ELR (cell line): ENCODE measurements at places on chromosomes 13 and 19.

DNA sequence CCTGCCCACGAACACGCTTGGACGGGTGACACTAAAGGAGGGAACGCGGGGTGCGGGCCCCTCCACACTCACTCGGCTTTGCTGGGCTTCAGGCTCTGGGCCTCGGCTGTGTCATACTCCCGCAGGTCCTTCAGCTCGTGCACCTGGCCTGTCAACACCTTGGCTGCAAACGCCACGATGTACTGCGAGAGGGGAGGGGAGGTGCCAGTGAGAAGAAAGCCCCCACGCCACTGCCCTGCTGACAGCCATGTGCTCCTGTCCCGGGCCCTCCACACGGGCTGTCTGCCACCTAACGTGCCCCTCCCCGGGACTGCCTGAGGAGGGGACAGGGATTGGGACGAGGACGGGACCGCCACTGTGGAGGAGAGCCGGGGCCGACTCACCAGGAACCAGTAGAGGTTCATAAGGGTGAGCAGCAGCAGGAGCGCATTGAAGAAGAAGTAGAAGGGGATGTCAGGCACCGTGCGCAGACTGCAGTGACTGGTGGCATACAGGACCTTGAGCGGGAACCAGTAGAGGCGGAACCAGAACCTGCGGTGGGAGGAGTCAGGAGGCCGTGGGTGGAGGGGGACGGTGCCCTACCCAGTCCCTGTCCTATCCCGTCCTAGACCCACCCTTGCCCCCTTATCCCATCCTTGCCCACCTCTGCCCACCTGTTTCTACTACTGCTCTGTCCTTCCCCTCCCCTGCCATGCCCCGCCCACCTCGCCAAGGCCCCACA, 16.9 kb downstream of the CERS1 start:
- no peak for DNase-seq

- no peak for DNase-seq
Measured at GRCh38 chr13:72805676-72806346, 23.9 kb downstream of the PIBF1 start.

DNA sequence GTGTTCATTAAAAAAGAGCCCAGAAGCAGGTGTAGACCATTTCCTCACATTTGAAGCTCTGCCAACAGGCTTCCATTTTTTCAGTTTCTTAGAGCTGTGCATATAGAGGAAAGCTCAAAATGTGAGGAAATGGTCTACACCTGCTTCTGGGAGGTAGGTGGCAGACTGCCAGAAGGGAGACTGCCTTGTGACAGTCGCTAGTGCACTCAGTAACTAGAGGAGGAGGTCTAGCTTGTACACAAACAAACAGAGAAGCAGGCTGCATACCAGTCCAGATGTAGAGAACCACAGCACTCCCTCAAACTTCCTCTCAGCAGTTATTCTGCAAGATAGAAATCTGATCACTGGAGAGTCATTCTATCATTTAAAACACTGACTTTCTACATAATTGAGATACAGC, 800.2 kb downstream of the EFNB2 start:
- DNase-seq, result no peak

- no peak for DNase-seq
Measured at GRCh38 chr13:92460479-92460878, 766.1 kb upstream of the GPC6 start.

GRCh38 chr13:93881411-93881810, 598.1 kb downstream of the DCT start:
- DNase-seq, result peak; percentile 61

DNA sequence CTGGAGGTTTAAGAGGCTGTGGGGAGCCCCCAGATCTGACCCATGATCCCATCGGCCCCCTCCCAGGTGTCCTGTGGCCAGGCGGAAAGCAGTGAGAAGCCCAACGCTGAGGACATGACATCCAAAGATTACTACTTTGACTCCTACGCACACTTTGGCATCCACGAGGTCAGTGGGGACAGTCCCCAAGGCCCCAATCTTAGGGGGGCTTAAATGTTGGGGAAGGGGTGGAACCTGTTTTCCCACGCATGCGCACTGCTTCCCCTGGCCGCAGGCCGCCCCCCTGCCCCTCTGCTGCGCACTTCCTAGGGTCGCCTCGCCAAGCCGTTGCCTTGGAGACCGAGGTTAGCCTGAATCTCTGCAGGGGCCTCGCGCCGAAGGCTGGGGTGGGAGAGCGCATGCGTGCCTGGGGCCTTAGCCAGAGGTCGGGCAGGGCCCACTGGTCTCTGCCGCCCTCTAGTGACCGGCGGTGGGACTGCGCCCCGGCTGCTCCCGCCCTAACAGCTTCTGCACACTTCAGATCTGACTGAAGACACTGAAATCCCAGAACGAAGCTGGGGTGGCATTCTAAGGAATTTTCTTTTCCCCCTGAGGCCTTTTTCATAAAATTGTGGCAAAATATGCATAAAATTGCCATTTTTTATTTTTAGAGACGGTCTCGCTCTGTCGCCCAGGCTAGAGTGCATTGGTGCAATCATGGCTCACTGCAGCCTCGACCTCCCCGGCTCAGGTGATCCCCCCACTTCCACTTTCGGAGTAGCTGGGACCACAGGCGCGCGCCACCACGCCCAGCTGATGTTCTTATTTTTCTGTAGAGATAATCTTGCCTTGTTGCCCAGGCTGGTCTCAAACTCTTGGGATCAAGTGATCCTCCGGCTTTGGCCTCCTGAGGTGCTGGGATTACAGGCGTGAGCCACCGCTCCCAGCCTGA, 3.6 kb downstream of the PRMT1 start:
- DNase-seq, result peak; percentile 83

- DNase-seq, result no peak
Measured at GRCh38 chr19:28171983-28172382, 1041.0 kb downstream of the UQCRFS1 start.

GRCh38 chr13:111950697-111951096, 116.3 kb upstream of the SOX1 start:
- DNase-seq, result no peak

- DNase-seq, result no peak
Measured at GRCh38 chr13:57946361-57946760, 314.8 kb downstream of the PCDH17 start.

DNA sequence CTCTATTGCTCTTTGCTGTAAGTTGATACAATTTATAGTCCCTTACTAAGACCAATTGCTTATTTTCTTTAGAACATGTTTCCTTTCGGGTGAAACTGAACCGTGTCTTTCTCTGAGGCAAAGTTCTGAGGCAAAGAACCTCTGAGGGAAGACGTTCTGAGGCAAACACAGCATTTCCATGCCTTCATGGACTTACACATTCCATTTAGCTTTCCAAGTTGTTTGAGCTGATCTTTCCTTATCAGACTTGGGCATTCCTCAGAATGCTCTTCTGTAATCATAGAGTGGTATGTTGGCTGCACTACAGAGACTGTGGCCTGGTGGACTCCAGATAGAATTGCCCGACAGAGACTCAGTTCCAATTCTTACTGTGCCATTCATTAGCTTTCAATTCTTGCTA, 579.1 kb downstream of the KCTD12 start:
- DNase-seq, result no peak
